Breast epithelium (tissue), 4 donors: ENCODE measurements at places on chromosomes 7 and 10.
A peak's percentile ranks its signal among the peaks of the same experiment; 100 is the strongest.

DNA sequence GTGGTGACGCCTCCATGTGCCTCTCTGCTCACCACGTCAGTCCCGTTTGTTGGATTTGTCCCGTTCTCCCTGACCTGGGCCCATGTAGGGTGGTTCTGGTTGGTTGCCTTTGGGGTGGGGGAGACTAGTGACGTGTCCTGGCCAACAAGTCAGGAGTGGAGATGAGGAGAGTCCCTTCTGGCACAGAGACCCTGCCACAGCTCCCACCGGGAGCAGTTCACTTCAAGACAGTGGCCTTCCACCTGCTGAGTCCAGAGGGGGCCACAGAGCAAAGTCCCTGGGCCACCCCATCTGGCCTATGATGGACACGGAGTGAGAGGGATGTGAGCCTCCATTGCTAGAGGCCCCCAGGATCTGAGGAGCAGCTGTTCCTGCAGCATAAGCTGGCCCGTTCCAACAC lies 405.6 kb downstream of the TCERG1L start:
- H3K36me3 ChIP-seq = no peaks in the 10 kb centered on the region
- no peak overlapping the region for H3K27ac ChIP-seq
- no peaks in the 10 kb centered on the region for H3K27me3 ChIP-seq
- DNase-seq = no peak

DNA sequence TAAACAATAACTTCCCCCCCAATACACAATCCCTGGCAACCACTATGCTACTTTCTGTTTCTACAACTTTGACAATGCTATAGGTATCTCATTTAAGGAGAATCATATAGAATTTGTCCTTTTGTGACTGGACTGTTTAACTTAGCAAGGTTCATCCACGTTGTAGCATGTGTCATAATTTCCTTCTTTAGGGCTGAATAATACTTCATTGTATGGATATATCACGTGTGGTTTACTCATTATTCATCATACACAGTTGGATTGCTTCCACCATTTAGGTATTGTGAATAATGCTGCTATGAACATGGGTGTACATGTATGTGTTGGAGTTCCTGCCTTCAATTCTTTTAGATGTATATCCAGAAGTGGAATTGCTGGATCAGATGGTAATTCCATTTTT lies 111.0 kb downstream of the LMBR1 start:
- no peak for DNase-seq
- no peak overlapping the region for H3K4me3 ChIP-seq
- no peaks in the 10 kb centered on the region for H3K36me3 ChIP-seq

- H3K4me1 ChIP-seq = no peaks in the 10 kb centered on the region
- H3K4me3 ChIP-seq = no peak overlapping the region
- no peak overlapping the region for H3K27ac ChIP-seq
- no peaks in the 10 kb centered on the region for H3K36me3 ChIP-seq
- H3K27me3 ChIP-seq = no peaks in the 10 kb centered on the region
These were observed 119.6 kb downstream of the INPP5A start for GRCh38 chr10:132657127-132657706.

DNA sequence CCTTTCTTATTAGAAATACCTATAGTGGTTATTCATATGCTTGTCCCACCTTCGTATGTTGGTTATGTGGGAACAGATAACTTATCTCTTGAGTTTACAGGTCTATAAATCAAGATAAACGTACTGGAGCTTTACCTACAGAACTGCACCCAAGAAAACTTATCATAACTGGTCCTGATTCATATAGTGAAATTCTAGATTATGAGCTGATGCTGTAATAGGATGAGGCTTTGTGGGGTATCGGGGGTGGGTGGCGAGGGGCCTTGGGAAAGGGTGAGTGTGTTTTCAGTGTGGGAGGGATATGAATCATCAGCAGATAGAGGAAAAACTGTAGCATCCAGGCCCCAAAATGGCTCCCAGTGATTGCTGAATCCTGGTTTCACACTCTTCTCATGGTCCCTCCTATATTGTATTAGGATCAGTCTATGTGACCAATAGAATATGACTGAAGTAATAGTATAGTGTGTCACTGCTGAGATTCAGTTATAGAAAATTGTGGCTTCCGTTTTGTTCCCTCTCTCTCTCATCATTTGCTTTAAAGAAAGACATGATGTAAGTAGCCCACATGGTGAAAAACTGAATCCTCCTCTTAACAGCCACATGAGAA lies 706.8 kb upstream of the LRRTM3 start:
- no peak overlapping the region for H3K27ac ChIP-seq
- DNase-seq = no peak
- no peaks in the 10 kb centered on the region for H3K4me1 ChIP-seq
- H3K4me3 ChIP-seq = no peak overlapping the region
- H3K27me3 ChIP-seq = no peaks in the 10 kb centered on the region
- H3K36me3 ChIP-seq = no peaks in the 10 kb centered on the region

GRCh38 chr7:134121632-134122139 lies 5.5 kb upstream of the LRGUK start:
- H3K27ac ChIP-seq = no peak overlapping the region
- no peaks in the 10 kb centered on the region for H3K4me1 ChIP-seq
- H3K36me3 ChIP-seq = no peaks in the 10 kb centered on the region

DNA sequence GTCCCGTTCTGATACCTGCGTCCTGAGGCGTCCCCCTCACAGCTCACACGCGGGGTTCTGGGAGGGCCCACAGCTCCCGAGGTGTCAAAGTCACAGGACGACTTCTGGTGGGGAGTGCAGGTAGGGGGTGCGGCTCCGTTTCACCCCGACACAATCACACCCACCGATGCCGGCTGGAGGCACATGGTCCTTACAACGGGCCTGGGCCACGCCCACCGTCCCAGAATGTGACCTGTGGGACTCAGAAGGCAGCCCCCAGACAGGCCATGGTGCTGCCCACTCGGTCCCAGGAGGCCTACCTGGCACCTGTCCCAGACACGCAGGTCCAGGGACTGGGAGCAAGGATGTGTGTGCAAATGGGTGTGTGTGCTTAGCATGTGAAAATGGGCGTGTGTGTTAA lies 86.0 kb downstream of the UNCX start:
- H3K27ac ChIP-seq = no peak overlapping the region
- DNase-seq = no peak
- H3K4me3 ChIP-seq = no peak overlapping the region
- no peaks in the 10 kb centered on the region for H3K27me3 ChIP-seq
- H3K36me3 ChIP-seq = no peaks in the 10 kb centered on the region

- H3K36me3 ChIP-seq = no peaks in the 10 kb centered on the region
- peaks cover 99% of the 10 kb centered on the region for H3K27me3 ChIP-seq
- H3K4me1 ChIP-seq = peaks cover 5% of the 10 kb centered on the region
- H3K4me3 ChIP-seq = peak overlapping the region; percentile 48
- H3K27ac ChIP-seq = no peak overlapping the region
- DNase-seq = no peak
These were observed 652 bp downstream of the HMX2 start for GRCh38 chr10:123148414-123149161.

DNA sequence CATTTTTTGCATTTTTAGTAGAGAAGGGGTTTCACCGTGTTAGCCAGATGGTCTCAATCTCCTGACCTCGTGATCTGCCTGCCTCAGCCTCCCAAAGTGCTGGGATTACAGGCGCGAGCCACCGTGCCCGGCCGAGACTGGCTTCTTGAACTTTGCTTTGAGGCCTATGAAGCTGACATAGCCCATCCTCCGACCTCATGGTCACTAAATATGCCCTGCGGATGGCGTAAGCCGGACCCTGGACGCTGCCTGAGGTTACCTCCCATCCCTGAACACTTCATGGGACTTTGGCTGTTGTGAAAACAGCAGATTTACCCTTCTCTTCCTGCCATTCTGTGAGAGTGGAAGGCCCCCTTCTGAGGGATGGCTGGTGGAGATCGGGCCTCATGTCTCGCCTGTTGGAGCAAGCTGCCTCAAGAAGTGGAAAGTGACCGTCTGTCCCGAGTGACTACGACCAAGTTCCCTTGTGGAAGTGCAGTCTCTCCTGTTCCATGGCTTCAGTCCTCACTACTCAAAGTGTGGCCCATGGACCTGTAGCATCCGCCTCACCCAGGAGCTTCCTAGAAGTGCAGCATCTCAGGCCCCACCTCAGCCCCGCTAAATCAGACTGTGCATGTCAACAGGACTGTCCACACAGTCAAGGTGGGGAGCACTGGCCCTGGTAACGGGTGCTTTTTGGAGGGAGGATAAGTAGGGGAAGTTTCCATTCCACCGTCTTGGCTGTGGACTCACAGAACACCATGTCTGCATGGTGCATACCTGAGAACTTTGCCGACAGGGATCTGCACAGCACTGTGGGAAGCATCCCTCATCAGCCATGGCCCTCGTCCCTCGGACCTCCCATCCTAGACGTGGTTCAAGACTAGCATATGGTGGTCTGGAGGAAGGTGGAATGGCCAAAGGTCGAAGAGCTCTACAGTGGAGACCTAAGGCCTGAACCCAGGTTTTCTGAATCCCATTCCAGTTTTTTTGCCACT lies 210.5 kb upstream of the SHH start:
- no peaks in the 10 kb centered on the region for H3K27me3 ChIP-seq
- H3K36me3 ChIP-seq = no peaks in the 10 kb centered on the region

DNA sequence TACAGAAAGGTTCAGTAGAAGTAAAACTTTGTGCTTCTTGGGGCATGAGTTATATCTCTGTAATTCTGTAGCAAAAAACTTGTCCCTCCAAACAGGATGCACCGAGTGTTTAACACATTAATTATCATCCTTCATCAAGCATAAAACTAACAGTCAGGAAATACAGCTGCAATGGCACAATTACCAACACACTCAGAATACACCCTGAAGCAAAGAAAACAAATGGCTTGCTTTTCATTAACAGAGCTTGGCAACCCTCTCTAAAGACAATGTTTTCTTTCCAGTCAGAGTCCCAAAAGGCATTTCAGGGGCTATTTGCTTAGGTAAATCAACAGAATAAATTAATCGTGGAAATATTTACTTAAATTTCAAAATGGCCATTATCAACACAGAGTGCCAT lies 107.7 kb downstream of the ICA1 start:
- no peak overlapping the region for H3K4me3 ChIP-seq
- H3K4me1 ChIP-seq = no peaks in the 10 kb centered on the region
- no peaks in the 10 kb centered on the region for H3K27me3 ChIP-seq

DNA sequence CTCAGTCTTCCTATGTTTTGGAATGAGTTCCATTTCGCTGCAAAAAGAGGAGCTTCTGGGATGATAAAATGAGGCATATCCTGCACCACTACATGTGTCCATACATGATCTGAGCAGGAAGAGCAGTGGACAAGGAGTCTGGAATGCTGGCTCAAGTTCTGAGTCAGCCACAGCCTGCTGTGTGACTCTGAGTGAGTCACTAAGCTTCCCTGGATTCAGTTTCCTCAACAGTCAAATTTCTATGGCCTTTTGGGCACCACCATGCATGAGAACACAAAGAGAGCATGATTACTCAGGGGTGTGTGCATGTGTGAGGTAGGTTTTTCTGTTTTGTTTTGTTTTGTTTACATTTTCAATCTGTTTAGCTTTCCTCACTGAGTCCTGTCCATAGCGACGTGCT lies 254.6 kb downstream of the ANKRD30A start:
- no peak overlapping the region for H3K4me3 ChIP-seq
- no peak overlapping the region for H3K27ac ChIP-seq
- no peak for DNase-seq
- H3K27me3 ChIP-seq = no peaks in the 10 kb centered on the region
- H3K4me1 ChIP-seq = no peaks in the 10 kb centered on the region

GRCh38 chr7:147418966-147419365 lies 1171.6 kb upstream of the C7orf33 start:
- no peaks in the 10 kb centered on the region for H3K36me3 ChIP-seq
- H3K27me3 ChIP-seq = no peaks in the 10 kb centered on the region
- no peak for DNase-seq
- H3K4me3 ChIP-seq = no peak overlapping the region
- H3K4me1 ChIP-seq = no peaks in the 10 kb centered on the region

DNA sequence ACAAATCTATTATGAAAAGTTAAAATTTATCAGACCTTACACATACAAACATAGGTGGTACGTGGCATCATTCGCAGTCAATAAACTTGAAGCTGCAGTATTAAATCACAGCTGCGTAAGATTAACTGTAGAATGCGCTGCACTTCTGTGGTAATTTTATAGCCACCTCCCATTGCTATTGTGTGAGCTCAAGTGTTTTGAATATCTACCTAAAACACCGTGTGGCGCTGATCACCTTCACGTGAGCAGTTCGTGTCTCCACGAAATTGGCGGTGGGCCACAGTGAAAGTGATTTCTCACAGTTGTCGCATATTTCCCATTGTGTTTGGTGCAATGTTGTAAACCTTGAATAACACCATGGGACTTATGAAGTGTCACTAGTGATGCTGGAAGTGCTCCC lies 102.8 kb downstream of the PLPP4 start:
- no peak for DNase-seq
- no peaks in the 10 kb centered on the region for H3K27me3 ChIP-seq
- H3K36me3 ChIP-seq = no peaks in the 10 kb centered on the region
- no peak overlapping the region for H3K4me3 ChIP-seq
- no peak overlapping the region for H3K27ac ChIP-seq
- no peaks in the 10 kb centered on the region for H3K4me1 ChIP-seq

DNA sequence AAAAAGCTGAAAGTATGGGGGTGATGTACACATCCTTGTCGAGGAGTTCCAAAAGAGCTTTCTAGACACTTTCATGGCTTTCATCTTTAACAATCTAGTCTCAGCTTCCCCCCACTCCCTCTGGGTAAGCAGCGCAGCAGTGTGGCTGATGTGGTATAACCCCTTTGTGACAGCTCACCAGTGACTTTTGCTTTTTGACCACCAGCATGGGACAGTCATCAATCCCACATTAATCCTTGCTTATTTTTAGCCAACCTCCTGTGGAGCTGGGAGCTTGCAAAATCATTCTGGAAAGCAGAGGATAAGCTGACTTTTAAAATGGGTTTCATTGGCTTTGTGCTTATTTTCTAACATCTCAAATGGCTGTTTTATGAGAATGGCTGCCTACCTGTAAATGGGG lies 272.7 kb downstream of the HDAC9 start:
- H3K4me3 ChIP-seq = no peak overlapping the region
- no peaks in the 10 kb centered on the region for H3K4me1 ChIP-seq
- no peaks in the 10 kb centered on the region for H3K36me3 ChIP-seq
- H3K27me3 ChIP-seq = no peaks in the 10 kb centered on the region
- no peak overlapping the region for H3K27ac ChIP-seq
- no peak for DNase-seq

DNA sequence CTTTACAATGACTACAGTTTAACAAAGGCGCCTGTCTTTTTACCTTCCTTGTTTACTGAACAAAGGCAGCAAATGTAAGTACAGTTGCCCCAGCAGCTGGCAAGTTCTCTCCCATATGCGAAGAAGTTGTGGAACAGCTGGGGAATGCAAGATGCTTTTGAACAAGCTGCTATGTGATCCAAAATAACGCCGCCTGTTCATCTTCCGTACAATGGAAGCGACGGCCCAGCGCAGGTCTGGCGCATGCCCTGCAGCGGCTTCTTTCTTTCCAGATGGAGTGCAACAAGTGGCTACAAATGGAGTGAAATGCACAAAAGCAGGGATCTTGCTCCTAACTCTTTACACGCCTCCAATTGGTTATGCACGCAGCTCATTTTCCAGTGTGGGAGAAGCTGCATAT lies 97.0 kb upstream of the SVIL start:
- peak overlapping the region; percentile 7 for H3K4me3 ChIP-seq
- H3K36me3 ChIP-seq = no peaks in the 10 kb centered on the region
- no peak for DNase-seq
- peaks cover 6% of the 10 kb centered on the region for H3K4me1 ChIP-seq
- H3K27me3 ChIP-seq = no peaks in the 10 kb centered on the region
